Mammary microvascular endothelial cell (primary cell): ENCODE measurements at places on chromosomes 1 and 21. TPM values are rescaled to one million over a fixed set of nuclear protein-coding genes. Genes with fewer than 3 reads are reported as not detected.

The RNF2 gene
- 11.5 and 12.9 TPM in 2 replicates for total RNA-seq

The NUCKS1 gene
- total RNA-seq: 96.6 and 99.5 TPM in 2 replicates

The PROX1 gene
- total RNA-seq: 4.6 and 5.2 TPM in 2 replicates

The FMO3 gene
- total RNA-seq: not detected in 2 replicates

The SELENBP1 gene
- 1.9 and 3.4 TPM in 2 replicates for total RNA-seq
